Prostate gland (tissue), 2 donors: ENCODE measurements at places on chromosomes 4 and X. TPM values are rescaled to one million over a fixed set of nuclear protein-coding genes. Genes with fewer than 3 reads are reported as not detected.

GRCh38 chr4:93263166-93263565, 565.4 kb upstream of the ATOH1 start:
- no peaks in the 10 kb centered on the region for H3K4me1 ChIP-seq
- no peak overlapping the region for H3K4me3 ChIP-seq
- no peak overlapping the region for H3K27ac ChIP-seq

GRCh38 chr4:76616526-76616925, 181.5 kb downstream of the SHROOM3 start:
- DNase-seq = no peak
- H3K36me3 ChIP-seq = no peaks in the 10 kb centered on the region
- no peak overlapping the region for H3K27ac ChIP-seq
- H3K4me3 ChIP-seq = no peak overlapping the region

DNA sequence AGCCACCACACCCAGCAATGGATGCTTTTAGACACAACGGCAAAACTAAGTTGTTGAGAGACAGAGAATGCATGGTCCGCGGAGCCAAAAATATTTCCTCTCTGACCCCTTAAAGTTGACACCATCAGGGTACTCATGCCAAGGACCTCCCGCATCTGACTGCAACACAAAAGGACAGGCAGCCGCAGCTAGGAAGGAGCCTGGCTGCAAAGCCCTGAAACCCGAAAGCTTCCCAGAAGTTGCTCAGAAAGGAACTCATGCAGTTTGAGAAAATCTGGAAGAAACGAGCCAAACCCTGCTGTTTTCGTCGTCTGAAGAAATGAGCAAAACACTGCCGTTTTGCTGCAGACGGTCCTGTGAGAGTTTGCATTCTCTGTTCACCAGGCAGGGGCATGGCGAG, 16.5 kb downstream of the DHRSX start:
- peaks cover 9% of the 10 kb centered on the region for H3K36me3 ChIP-seq
- H3K27me3 ChIP-seq = no peaks in the 10 kb centered on the region
- no peaks in the 10 kb centered on the region for H3K4me1 ChIP-seq
- no peak overlapping the region for H3K4me3 ChIP-seq
- no peak for DNase-seq

DNA sequence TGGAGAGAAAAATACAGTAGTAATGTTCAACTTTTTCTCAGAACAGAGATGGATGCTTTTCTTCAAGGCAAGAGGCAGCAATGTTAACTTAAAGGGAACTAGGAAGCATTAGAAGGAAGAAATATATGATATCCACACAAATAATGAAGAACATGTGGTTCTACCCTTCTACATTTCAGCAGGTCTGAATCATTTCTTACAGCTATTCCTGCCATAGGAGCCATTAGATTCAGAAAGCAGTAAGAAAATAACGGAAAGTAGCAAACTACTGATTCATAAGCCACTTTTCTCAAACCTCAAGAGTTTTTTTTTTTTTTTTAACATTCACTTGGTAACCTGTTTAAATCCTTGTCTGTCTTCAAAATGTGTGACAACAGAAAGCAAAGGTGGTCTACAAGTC, 1251.6 kb upstream of the AGA start:
- no peaks in the 10 kb centered on the region for H3K36me3 ChIP-seq
- H3K4me1 ChIP-seq = no peaks in the 10 kb centered on the region
- no peak overlapping the region for H3K4me3 ChIP-seq
- no peak for DNase-seq
- no peak overlapping the region for H3K27ac ChIP-seq

Gene SERPINA7
- total RNA-seq = not detected

DNA sequence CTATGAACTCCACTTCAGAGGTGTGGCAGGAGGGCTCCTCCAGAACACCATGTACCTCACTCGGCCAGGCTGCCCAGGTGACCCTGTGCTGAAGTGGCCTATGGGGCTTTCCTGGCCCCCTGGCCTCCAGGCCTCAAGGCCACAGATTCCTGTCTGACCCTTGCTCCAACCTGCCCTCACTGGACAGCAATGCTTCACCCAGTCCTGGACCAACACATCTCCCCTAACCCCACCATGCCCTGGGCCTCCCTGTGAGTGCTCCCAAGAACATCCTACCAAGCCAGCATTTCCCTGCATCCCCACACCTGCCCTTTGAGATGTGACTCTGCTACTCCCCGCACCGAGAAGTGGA, 10.5 kb downstream of the ZFYVE28 start:
- H3K4me3 ChIP-seq = no peak overlapping the region
- no peak for DNase-seq
- no peaks in the 10 kb centered on the region for H3K36me3 ChIP-seq
- H3K27ac ChIP-seq = no peak overlapping the region

Gene TAF7L
- 54.6 TPM for total RNA-seq

DNA sequence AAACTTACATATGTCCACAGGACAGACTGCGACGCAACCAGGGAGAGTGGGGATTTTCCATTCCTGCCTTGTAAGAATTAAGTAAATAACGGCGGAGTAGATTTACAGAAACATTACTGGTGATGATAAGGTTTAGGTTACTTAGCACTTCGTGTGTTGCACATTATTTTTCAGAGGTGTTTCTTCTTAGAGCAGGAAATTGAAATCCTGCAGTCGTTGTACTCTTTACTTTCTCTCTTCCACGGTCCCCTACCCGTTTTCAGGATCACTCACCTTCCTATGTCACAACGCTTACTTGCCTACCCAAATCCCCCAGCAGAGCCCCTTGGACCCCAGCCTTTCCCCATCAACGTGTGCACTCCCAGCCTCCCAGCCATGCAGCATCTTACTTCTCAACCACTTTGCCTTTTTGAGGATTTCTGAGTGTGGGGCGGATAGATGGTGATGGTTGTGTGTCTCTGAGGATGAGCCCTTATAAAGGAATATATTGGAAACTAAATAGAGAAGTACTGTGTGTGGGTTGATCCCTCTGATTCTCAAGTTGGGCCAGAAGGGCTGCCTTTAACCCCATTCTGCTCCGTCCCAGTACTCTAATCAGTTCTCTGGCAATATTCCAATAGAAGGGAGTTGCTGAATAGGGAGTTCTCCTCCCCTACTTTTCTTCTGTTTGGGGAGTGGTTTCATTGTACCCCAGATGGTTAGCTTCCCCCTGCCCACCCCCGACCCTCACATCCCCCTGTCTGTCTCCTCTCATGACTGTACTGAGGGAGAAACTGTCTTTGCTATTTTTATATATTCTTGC, 1.6 kb downstream of the MID2 start:
- peak overlapping the region; percentile 90 for H3K27ac ChIP-seq
- no peaks in the 10 kb centered on the region for H3K4me1 ChIP-seq
- DNase-seq = peak; percentile 15
- no peaks in the 10 kb centered on the region for H3K36me3 ChIP-seq
- H3K27me3 ChIP-seq = no peaks in the 10 kb centered on the region

GRCh38 chrX:135000516-135000915, 9.7 kb downstream of the SMIM10 start:
- no peaks in the 10 kb centered on the region for H3K36me3 ChIP-seq
- no peak for DNase-seq
- H3K27me3 ChIP-seq = no peaks in the 10 kb centered on the region

DNA sequence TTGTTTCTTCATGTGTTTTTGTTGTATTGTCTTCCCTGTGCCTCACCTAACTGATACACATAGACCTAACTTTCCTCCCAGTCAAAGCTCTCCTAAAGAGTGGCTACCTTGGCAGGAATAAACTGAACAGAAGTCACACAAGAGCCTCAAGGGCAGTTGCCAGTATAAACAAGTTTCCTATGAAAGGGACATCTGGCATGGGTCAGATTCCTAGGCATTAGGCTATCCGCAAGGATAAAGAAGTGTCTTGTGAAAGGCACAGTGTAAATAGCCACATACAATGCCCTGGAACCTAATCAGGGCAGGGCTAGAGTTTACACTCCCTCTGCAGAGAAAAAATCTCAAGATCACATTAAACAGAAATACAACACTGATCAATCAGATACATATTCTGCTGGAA, 220.8 kb downstream of the SPANXN3 start:
- no peak overlapping the region for H3K27ac ChIP-seq
- H3K4me1 ChIP-seq = no peaks in the 10 kb centered on the region
- H3K4me3 ChIP-seq = no peak overlapping the region
- DNase-seq = no peak
- no peaks in the 10 kb centered on the region for H3K36me3 ChIP-seq
- H3K27me3 ChIP-seq = no peaks in the 10 kb centered on the region

DNA sequence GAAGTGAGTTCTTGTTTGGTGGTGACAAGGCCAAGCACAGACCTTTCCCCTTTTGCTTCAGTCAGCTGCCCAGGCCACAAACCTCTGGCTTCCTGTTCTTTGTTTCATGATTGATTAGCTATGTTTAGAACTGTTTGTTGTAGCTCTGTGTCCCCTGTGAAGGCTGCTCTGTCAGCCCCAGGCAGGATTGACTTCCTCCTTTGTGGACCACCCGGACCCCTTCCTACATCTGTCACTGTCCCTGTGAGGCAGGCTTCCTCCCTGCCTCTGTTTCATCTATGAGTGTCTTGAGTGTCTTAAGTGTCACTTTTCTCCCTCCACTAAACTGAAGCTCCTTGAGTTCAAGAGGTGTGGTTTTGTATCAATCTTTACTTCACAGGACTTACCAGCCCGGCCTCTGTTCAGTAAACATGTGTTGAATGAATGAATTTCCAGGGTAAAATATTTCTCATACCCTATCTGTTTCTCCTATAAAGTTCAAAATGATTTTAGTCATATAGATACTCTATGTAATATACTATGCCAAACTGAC, 83.5 kb downstream of the ZNF674 start:
- no peaks in the 10 kb centered on the region for H3K4me1 ChIP-seq
- no peaks in the 10 kb centered on the region for H3K27me3 ChIP-seq
- no peak overlapping the region for H3K4me3 ChIP-seq
- no peak for DNase-seq
- no peak overlapping the region for H3K27ac ChIP-seq
- no peaks in the 10 kb centered on the region for H3K36me3 ChIP-seq

DNA sequence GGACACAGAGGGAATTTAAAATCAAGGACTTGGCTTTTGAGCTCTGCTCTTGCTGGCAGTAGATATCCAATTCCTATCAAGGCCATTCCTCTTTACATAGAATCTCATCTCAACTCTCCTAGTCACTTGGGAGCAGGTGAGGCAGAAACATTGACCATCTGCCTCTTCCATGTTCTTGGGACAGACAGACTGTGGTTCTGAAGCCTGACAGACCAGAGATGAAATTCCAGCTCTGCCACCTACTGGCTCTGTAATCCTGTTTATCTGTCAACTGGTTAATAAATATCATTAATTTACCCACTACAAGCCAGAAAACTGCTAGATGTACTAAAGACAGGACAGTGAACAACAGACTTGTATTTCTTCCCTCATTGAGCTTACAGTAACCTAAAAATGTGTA, 300.8 kb downstream of the ADGRL3 start:
- H3K27me3 ChIP-seq = no peaks in the 10 kb centered on the region
- H3K36me3 ChIP-seq = no peaks in the 10 kb centered on the region
- H3K4me3 ChIP-seq = no peak overlapping the region
- DNase-seq = no peak
- no peak overlapping the region for H3K27ac ChIP-seq
